Stimulated activated CD8-positive, alpha-beta memory T cell treated with anti-CD3 and anti-CD28 coated beads, Interleukin-7, amount 100 ng/mL, for 4 hours (primary cell): ENCODE measurements at places on chromosomes 6 and 20.

GRCh38 chr6:81614292-81614691 is 138.2 kb downstream of the TENT5A start:
- DNase-seq, result no peak

GRCh38 chr6:26743941-26744699 is 84.6 kb upstream of the ZNF322 start:
- DNase-seq, result no peak

DNA sequence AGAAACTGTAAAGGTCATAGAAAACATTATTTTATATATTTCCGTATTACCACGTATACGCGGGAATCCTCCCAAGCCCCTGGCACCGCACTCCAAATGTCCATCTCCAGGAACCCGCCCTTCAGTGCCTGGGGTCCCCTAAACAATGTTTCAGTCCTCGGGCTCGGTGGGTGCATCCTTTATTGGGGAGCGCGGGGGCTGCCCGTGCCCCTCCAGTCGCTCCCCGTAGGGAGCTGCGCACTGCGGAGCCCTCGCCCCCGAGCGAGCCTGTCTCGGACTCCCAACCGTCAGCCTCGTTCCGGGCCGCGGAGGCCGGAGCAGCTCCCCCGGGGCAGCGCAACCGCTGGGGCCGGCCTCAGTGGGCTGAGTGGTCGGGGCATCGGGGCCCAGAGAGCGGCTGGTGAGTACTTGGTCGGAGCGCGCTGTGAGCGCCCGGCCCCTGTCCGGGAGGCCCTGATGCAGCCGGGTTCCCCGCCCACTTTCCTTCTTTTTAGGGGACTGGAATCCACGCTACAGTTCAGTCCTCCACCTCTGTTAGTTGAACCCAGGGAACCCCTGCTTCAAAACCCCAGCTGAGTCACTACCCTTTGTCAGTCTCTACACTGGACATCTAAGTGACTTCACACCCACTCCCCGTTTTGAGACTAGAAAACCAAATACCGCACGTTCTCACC is at the start of gene DNAH8:
Gene DNAH8, plus strand, starts transcription at position 296 of the 674 bp plus-strand sequence. CDS start 7,499 bp downstream, outside the sequence.
- DNase-seq, result no peak

DNA sequence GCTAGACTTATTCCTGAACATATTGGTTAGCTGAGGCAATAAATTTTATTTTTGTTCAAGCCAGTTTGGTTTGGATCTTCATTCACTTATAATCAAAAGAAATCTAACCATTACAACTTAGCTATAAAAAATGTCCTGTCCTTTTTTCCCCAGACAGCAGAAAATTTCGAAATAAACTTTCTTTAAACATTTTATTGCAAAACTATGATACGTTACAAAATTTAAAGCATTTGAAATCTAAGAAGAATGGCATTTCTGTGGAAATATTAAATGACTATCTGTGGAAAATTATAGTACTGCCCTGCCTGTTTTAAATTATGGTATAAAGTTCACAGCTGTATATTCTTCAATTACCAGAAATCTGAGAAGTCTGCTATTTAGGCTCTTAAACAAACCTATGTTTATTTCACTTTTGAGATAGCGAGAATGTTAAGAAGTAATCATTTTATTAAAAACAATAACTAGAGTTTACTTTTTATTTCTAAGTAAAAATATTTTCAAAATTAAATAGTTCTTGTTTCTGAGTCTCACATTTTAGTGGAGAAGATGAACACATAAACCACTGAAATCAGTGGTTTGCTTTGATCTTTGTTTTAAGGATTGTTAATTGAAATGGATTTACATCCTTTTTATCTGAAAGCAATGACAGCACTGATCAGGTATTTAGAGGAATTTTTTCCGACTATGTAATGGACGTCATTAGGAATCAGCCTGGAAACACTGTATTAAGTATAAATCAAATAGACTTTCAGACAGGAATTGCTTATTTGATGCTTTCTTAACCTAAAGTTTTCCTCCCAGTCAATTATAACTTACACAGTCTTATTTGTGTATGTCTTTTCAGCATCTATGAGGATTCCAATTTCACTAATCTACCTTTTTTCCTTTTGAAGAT is 553.7 kb downstream of the COL12A1 start:
- DNase-seq, result no peak

GRCh38 chr6:32151181-32151862 is 417 bp downstream of the PRRT1 start:
- DNase-seq, result no peak

- no peak for DNase-seq
Measured at GRCh38 chr6:84836366-84836765, 72.0 kb upstream of the TBX18 start.

DNA sequence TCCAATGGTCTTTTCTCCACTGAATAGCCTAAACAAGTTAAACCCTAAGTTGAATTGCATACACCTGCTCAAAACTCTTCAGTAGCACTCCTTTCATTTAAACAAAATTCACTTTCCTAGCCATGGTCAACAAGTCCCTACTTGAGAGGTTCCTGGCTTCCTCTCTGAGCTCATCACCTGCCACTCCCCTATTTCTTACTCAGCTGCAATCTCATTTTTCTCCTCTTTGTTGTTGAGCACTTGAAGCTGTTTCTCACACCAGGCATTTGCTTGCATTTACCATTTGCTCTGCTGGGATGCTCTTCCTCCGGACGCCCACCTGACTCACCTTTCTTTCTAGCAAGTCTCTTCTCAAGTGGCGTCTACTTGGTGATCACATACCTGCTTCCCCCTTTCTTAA is 38.5 kb downstream of the EDN1 start:
- DNase-seq, result no peak

DNA sequence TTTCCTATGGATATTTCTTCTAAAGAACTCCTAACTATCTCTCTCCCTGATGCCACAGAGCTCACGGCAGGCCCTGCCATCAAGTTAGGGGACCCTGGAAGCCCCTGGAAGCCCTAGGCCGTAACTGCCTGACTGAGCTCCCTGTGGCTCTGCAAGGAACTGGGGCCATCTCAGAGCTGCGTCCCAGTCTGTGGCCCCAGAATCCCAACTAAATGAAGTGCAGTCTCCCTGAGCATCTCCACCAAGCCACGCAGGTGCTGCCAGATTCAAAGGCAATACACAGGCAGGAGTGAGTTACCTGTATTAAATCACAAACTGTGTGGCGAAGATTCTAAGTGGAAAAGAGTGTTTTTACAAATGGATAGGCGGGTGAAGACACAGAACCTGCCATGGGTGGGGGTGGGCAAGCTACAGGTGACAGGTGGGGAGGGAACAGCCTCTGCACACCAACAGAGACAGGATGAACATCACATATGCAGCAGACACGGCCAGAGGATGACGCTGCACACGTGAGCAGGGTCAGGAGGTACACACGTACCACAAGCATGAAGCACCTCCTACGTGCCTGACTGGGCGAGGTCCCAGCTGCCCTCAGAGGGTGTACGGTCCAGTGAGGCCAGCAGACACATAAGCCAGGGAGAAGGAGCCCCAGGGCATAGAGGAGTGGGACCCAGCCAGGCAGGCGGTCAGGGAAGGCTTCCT is 358.5 kb downstream of the ZFAND3 start:
- DNase-seq, result no peak

DNA sequence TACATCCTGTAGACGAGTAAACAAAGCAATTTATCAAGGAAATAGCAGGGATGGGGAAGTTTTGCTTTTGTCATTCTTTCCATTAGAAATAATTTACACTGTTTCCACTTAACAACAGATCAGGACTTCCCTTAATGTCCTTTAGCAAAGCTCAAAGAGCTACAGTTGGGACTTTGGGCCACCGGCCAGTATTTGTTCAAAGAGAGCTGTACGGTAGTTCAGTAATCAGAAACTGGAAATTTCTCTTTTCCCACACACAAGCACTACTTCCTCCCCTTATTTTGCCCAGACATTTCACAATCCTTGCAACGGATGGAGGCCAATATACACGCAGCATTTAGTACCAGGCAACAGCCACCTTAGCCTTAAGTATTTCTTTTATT is 12.1 kb upstream of the HINT3 start:
- DNase-seq, result no peak
